ENCODE measurements at places on chromosomes 6 and 20. TPM values are rescaled to one million over a fixed set of nuclear protein-coding genes. Genes with fewer than 3 reads are reported as not detected.

GRCh38 chr6:50272611-50273010, 222.9 kb upstream of the DEFB112 start:
- no peak for DNase-seq

DNA sequence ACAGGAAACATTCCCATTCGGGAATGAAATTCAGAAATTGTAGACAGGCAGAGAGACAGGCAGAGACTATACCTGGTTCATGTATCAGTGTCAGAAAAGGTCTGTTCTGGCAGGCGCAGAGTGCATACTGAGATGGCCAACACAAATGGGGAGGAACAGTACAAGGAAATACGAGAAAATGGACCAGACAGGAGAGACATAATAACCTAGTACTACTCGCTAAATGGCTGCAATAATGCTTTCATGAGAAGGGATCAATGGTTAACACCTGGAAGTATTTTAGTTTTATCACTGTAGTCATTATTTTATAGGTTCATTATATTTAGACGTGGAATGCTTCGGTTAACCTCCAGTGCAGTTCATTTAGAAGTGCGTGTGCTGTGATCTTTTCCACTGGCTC, 58.9 kb downstream of the CD83 start:
- DNase-seq, result no peak

- DNase-seq, result no peak
Measured at GRCh38 chr6:14172562-14172961, 55.0 kb downstream of the CD83 start.

GRCh38 chr20:4813076-4813862, 91.6 kb downstream of the PRND start:
- peak; percentile 59 for DNase-seq

TRAPPC3L gene
- not detected for total RNA-seq
